Stimulated activated CD4-positive, alpha-beta T cell treated with anti-CD3 and anti-CD28 coated beads, Interleukin-12 subunit alpha, Interleukin-12 subunit beta, amount 100 ng/mL, for 24 hours (primary cell): ENCODE measurements at places on chromosomes 5 and 9.

- DNase-seq, result no peak
Observed at GRCh38 chr5:73587923-73588322, 22.4 kb downstream of the UTP15 start.

DNA sequence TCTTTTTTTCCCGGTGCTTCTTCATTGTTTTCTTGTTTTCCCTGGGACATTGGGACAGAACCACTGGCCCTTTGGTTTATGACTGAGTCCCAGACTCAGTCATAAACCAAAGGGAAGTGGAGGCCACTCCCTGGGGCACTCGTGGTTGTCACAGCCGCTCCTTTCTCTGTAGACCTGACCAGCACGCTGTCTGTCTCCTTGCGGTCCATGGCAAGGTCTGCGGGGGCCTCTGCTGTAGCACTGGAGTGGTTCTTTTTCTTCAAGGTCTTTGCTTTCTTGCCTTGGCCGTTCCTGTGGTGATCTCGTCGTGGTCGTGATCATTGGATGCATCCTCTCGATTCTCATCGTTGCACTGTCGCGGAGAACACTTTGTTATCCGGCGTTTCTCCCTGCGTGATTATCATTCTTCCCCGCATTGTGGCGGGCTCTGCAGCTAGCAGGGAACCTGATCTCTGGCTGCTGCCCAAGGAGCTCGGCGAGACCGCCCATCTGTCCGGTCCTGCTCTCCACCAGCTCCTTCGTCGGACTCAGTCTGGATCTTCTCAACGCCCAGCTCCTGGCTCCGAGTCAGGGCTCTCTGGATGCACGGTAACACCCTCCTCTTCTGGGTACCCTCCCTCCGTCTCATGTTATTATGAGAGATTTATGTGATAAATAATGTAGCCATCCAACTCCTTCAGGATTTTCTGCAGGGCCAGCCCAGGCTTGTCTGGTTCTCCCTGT lies 43.5 kb upstream of the MPDZ start:
- DNase-seq, result no peak

GRCh38 chr5:74404574-74405508 lies 235.7 kb downstream of the ENC1 start:
- DNase-seq, result no peak

- DNase-seq, result no peak
Observed at GRCh38 chr9:104074876-104075275, 19.2 kb upstream of the SMC2 start.

DNA sequence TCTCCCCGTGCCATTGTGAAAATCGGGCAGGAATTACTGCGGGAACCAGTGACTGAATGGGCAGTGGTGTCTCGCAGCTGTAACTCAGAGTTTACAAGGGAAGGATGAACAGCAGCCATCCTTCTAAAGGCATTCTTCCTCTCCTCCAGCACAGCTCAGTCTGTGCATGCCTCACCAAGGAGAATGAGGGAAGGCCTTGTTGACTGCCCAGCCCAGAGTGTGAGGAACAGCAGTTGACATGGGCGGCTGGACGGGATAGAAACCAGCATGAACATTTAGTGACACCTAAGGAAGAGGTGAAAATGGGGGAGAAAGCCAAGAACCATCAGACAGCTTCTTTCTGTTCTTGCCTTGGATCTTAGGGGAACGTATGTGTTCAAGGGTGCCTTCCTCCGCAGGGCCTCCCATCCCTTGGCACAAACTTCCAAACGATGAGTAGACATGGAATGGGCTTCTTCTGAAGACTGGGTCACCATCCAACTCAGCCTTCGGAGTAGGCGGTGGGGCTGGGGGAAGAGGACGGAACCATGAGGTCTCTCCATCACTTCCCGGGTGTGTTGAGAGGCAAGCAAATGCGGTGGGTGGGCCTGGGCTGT lies 887 bp upstream of the PDE8B start:
- DNase-seq, result no peak

GRCh38 chr5:96439477-96440184 lies 6.6 kb upstream of the PCSK1 start:
- DNase-seq, result no peak

DNA sequence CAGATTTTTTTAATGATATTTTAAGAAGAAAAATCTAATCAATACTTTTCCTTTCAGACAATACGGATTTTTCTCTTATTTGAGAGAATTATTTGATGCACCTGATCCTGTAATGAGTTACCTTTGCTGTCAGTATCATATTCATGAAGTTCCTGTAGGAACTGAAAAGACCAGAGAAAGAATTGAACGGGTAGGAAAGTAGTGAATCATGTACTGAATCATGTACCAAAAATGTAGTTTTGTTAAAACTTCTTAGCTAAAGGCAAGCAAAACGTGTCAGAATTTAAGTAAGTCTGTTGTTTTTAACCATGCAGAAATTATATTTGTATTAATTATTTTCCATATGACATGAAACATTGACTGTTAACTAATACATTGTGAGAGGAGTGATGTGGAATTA lies 56.6 kb downstream of the SMC5 start:
- no peak for DNase-seq

DNA sequence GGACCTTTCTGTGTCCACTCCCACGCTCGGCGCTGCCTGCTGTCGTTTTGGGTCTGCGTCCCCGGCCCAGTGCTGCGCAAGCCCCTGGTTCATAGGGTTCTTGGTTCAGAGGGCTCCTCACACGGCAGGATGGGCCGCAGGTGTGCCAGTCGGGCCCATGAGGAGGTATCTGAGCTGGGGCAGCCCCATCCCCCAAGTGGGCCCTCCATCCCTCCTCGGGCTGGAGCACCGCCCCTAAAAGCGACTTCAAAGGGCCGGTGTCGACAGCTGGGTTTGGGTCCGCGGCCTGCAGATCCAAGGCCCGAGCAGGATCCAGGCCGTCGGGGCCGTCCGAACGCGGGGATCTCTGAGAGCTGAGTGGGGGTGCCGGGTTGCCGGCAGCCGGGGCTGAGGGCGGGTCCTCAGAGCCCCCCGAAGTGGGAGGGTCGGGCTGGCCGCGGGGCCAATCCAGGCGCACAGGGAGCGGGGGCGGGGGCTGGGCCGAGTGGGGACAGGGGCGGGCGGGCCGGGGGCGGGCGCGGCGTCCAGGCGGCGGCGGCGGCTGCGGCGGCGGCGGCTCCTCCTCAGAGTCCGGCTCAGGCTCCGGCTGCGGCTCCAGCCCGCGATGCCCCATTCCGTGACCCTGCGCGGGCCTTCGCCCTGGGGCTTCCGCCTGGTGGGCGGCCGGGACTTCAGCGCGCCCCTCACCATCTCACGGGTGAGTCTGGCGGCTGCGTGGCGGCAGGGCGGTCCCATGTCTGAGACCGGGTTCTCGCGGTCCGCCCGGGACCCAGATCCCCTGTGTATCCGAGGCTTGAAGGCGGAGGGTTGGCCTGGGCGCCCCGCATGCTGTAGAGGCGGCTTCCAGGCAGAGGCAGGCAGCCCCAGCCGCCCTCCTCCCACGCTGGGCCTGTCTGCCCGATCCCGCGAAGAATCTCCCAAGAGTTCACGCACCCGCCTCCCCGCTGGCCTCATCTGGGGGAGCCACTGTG lies at the start of gene PDLIM4:
TSS of gene PDLIM4 (plus strand) at position 566 of the 971 bp plus-strand sequence. CDS start at position 605, 39 bp downstream.
- no peak for DNase-seq

- no peak for DNase-seq
Observed at GRCh38 chr5:118043531-118043930, 944.8 kb downstream of the DTWD2 start.

GRCh38 chr5:55143624-55144023 lies 16.3 kb upstream of the GPX8 start:
- DNase-seq, result no peak

DNA sequence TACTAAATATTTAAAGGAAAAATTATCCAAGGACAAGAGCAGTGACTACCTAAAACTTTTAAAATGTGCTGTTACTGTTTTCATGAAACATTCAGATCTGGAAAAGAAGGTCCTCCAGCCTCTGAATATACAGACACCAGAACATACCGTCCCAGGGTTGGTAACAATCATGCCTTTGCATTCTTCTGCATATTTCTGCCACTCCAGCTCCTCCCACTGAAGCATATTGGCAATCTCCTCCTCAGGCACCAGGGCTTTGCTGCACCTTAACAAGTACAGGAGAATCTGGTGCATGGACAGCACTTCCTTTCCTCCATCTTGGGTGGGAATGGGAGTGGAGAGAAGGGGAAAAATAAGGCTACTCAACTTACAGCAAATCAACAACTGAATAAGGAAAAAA lies 60.0 kb downstream of the DROSHA start:
- no peak for DNase-seq

GRCh38 chr5:54994628-54995027 lies 9.2 kb upstream of the ESM1 start:
- no peak for DNase-seq

DNA sequence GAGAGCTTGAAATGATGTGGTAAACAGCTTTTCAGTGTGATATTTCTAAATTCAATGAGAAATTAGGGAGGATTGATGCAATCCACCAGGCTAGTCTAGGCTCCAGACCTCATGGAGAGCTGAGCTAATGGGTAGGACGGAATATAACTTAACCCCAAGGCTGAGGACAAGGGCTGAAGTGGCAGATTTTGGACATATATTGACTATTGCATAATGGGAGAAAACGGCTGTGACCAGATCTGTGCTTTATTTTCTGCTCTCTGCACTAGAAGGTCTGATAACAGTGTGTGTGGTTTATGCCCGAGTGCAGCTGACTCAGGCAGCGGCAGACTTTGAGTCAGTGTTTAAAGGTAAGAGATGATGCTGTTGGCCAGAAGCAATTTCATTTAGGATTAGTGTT lies 70.6 kb downstream of the ACTBL2 start:
- DNase-seq, result no peak

GRCh38 chr9:96875461-96876142 lies 21.3 kb upstream of the ZNF782 start:
- peak; percentile 49 for DNase-seq

- no peak for DNase-seq
Observed at GRCh38 chr5:111013011-111013410, 58.5 kb upstream of the TSLP start.

- DNase-seq, result no peak
Observed at GRCh38 chr5:158423623-158424200, 564.8 kb upstream of the CLINT1 start.

- no peak for DNase-seq
Observed at GRCh38 chr5:27091858-27092257, 53.5 kb upstream of the CDH9 start.

- no peak for DNase-seq
Observed at GRCh38 chr5:127650649-127651048, 1.8 kb downstream of the CTXN3 start.

GRCh38 chr5:126919566-126919965 lies 110.8 kb downstream of the MARCHF3 start:
- DNase-seq, result no peak

GRCh38 chr5:81698813-81699212 lies 52.1 kb downstream of the SSBP2 start:
- no peak for DNase-seq

GRCh38 chr5:160297776-160298175 lies 14.6 kb downstream of the CCNJL start:
- no peak for DNase-seq

DNA sequence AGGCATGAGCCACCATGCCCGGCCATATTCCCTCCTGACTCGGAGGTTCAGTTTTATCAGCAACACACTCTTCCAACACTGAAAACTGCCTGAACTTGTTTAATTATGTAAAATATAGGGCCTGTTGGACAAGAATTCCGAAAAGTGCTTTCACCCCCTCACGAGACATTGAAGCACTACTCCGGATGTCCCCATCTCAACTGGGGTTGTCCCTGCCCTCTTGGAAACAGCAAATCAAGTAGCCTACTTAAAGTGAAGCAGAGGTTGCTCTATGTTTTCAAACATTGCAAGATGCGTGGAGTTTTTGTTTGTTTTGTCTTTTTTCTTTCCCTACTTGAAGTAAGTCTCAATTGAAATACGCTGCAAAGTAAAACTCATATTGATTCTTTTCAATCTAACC lies 7.6 kb downstream of the PTGER4 start:
- no peak for DNase-seq

- peak; percentile 20 for DNase-seq
Observed at GRCh38 chr9:113602126-113603047, 138.9 kb downstream of the RGS3 start.

DNA sequence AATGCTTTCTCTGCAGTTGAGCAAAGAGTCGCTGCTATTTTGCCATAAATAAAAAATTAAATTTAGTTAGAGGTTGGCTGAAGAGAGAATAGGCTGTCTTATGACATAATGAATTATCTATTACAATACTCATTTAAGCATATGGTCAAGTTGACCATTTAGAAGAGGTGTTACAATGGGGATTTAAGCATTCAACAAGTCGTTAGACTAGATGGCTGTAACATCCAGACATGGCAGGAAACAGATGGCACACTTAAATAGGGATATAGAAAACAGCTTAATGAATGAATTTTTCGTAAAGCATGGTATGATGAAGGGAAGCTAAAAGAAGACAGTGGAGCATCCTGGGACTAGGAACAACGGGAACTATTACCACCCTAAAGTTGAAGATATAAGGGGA lies 160.3 kb upstream of the PTPRD start:
- DNase-seq, result no peak

- DNase-seq, result no peak
Observed at GRCh38 chr5:57598756-57599155, 116.1 kb upstream of the ACTBL2 start.
